B cell (primary cell): ENCODE measurements at places on chromosomes 2 and 18. TPM values are rescaled to one million over a fixed set of nuclear protein-coding genes. Genes with fewer than 3 reads are reported as not detected.
A peak's percentile ranks its signal among the peaks of the same experiment; 100 is the strongest.

SLC38A11 gene
- total RNA-seq: 4.1 and 5.4 TPM in 2 replicates

RFTN2 gene
- total RNA-seq: not detected in 2 replicates

ANKRD30BL gene
- total RNA-seq: not detected in 2 replicates

IL36RN gene
- not detected in 2 replicates for total RNA-seq

NEUROD1 gene
- total RNA-seq: not detected in 2 replicates

STEAP3 gene
- total RNA-seq: 1.1 TPM in 2 replicates

PLCD4 gene
- 0.62 TPM in 1 of 2 replicates, not detected in the other for total RNA-seq

ARHGAP15 gene
- total RNA-seq: 187 and 198 TPM in 2 replicates

NCKAP5 gene
- not detected in 2 replicates for total RNA-seq

MC2R gene
- total RNA-seq: not detected in 2 replicates

TTR gene
- not detected in 2 replicates for total RNA-seq

CD28 gene
- 0.10 and 0.37 TPM in 2 replicates for total RNA-seq

GRCh38 chr2:239946864-239947728, 78.0 kb downstream of the NDUFA10 start:
- H3K27ac ChIP-seq: no peak overlapping the region
- no peaks in the 10 kb centered on the region for H3K27me3 ChIP-seq
- no peak for DNase-seq
- peaks cover 14% of the 10 kb centered on the region for H3K4me1 ChIP-seq
- no peak overlapping the region for H3K4me3 ChIP-seq

DNA sequence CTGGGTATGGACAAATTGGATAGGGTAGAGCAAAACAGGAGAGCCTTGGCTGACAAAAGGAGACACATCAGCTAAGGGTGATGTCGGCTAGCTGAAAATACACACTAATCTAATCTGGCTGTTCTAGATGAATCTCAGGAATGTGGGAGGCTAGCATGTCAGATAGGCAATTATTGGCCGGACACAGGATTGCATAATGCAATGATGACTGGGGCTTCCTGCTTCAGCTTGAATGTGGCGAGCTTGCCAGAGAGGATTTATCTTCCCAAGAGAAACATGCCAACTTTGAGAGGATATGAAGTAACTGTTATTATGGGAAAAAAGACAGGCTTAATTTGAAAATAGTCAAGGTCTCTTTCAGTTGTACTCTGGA, 102.4 kb downstream of the TRIB2 start:
- no peaks in the 10 kb centered on the region for H3K36me3 ChIP-seq
- peaks cover 5% of the 10 kb centered on the region for H3K4me1 ChIP-seq
- no peak overlapping the region for H3K4me3 ChIP-seq
- no peak for DNase-seq
- H3K27ac ChIP-seq: no peak overlapping the region
- H3K27me3 ChIP-seq: no peaks in the 10 kb centered on the region

GRCh38 chr18:75612456-75612855, 185.0 kb upstream of the SMIM21 start:
- no peak overlapping the region for H3K27ac ChIP-seq
- no peak overlapping the region for H3K4me3 ChIP-seq
- no peak for DNase-seq
- H3K27me3 ChIP-seq: no peaks in the 10 kb centered on the region

- no peak overlapping the region for H3K4me3 ChIP-seq
- H3K4me1 ChIP-seq: no peaks in the 10 kb centered on the region
- no peak overlapping the region for H3K27ac ChIP-seq
- H3K27me3 ChIP-seq: no peaks in the 10 kb centered on the region
- no peaks in the 10 kb centered on the region for H3K36me3 ChIP-seq
Measured at GRCh38 chr18:37578886-37579513, 13.4 kb upstream of the CELF4 start.

GRCh38 chr2:201699416-201699815, 972 bp upstream of the MPP4 start:
- no peak overlapping the region for H3K27ac ChIP-seq
- H3K4me3 ChIP-seq: no peak overlapping the region
- H3K27me3 ChIP-seq: no peaks in the 10 kb centered on the region
- no peaks in the 10 kb centered on the region for H3K36me3 ChIP-seq
- no peaks in the 10 kb centered on the region for H3K4me1 ChIP-seq
- no peak for DNase-seq

DNA sequence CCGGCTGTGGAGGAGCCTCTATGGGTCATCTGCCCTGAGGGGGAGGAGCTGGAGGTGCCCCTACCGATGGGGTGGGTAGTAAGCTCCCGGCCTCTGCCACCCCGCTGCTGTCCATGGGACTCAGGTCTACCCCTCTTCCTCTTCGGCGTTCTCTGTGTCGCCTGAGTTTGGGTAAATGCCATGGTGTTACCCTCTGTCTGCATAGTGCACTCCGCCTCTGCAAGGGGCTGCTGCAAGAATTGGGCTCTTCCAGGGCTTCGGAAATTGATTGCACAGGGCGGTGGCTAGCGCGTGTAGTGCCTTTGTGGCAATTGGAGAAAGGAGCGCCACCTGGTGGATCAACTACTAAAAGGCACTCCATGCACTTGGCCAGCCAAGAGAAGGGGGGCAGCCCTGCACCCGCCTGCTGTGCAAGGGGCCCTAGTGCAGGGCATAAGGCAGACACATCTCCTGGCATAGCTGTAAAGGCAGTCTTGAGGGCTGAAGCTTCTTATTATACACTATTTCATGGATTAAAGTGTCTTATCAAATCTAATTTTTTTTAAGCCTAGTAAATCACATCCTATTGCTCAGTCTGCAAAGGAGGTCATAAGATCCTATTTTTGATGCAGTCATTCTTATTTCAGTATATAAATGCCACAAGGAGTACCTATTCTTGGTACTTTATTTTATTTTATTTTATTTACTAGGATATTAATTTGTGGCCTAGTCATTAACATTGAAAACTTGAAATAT, 308.9 kb downstream of the PDE11A start:
- no peak overlapping the region for H3K4me3 ChIP-seq
- DNase-seq: peak; percentile 80
- no peaks in the 10 kb centered on the region for H3K27me3 ChIP-seq
- H3K36me3 ChIP-seq: no peaks in the 10 kb centered on the region

DNA sequence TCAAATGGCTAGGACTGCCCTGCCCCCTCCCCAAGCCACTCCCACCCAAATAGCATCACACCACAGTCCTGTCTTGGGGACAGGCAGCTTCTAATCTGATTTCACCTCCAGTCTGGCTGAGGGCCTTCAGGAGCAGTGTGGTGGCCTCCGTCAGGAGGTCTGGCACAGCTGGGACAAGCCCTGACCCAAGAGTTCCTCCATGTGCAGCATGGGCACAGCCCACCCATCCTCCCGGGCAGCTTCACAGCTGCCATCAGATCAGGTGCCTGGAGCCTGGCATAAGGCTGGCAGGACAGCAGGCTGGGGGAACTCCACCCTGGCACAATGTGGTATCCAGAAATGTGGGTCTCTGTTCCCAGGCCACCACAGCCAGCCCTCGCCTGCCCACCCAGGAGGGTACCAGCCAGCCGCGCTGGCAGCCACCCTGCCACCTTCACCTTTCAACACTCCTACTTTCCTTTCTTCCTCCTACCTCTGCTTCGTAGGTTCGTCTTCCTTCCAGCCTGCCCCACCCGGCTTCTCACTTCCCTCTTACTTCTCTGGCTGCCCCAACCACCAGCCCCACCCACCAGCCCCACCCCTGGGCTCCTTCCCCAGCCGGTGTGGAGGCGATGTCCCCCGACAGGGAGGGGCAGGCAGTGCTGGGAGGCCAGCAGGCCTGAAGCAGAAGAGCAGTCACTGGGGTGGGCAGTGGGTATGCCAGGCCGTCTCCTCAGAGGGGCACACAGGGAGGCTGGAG, at the start of gene CAPG:
Gene CAPG (minus strand): TSS at position 522 of the 739 bp plus-strand sequence. CDS start 8,221 bp downstream, outside the sequence.
- peaks cover 73% of the 10 kb centered on the region for H3K4me1 ChIP-seq
- no peaks in the 10 kb centered on the region for H3K36me3 ChIP-seq
- no peaks in the 10 kb centered on the region for H3K27me3 ChIP-seq
- H3K4me3 ChIP-seq: peak within 1 kb of the TSS; percentile 47
- DNase-seq: peak; percentile 82
- H3K27ac ChIP-seq: peak within 1 kb of the TSS; percentile 84

GRCh38 chr2:230537531-230537976, 121.6 kb downstream of the SP100 start:
- H3K4me3 ChIP-seq: no peak overlapping the region
- peak; percentile 43 for DNase-seq

GRCh38 chr2:105179469-105180372, 61.8 kb upstream of the GPR45 start:
- no peak overlapping the region for H3K4me3 ChIP-seq
- peaks cover 66% of the 10 kb centered on the region for H3K4me1 ChIP-seq
- DNase-seq: no peak
- no peaks in the 10 kb centered on the region for H3K36me3 ChIP-seq

DNA sequence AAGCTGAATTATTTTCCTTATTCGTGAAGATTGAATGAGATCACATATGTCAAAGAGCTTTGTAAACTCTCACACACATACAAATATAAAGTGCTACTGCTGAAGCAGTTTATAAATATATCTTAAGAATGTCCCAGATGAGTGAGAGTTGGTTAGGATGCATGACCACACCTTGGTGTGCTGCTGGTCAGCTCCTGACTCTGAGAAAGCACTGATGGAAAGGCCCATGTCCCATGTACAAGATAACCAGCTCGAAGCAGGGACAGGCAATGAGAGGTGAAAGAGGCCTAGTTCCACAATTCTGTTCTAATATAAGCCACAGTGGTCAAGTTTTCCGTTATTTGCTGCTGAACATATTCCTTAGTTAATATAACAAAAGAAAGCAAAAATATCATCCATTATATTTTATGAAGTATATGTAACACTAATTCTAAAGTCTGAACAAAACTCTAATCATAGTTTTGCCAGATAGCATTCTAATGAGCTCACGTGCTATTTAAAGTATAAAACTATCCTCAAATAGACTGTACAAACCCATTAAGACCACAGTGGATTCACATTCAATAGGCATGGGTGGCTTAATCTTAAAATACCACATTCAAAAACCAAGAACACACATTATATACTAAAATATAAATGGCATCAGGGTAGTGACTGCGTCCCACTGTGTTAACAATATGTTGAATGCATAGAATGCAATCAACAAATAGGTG, 49.1 kb downstream of the CHMP3 start:
- no peaks in the 10 kb centered on the region for H3K36me3 ChIP-seq
- DNase-seq: no peak
- H3K4me3 ChIP-seq: no peak overlapping the region
- no peaks in the 10 kb centered on the region for H3K4me1 ChIP-seq

GRCh38 chr2:237674731-237675276, 47.4 kb downstream of the LRRFIP1 start:
- DNase-seq: peak; percentile 97
- peaks cover 88% of the 10 kb centered on the region for H3K4me1 ChIP-seq
- H3K4me3 ChIP-seq: peak overlapping the region; percentile 53
- H3K27ac ChIP-seq: peak overlapping the region; percentile 97
